MV-4-11 (cell line): ENCODE measurements at places on chromosomes 6 and 20.
A peak's percentile ranks its signal among the peaks of the same experiment; 100 is the strongest.

DNA sequence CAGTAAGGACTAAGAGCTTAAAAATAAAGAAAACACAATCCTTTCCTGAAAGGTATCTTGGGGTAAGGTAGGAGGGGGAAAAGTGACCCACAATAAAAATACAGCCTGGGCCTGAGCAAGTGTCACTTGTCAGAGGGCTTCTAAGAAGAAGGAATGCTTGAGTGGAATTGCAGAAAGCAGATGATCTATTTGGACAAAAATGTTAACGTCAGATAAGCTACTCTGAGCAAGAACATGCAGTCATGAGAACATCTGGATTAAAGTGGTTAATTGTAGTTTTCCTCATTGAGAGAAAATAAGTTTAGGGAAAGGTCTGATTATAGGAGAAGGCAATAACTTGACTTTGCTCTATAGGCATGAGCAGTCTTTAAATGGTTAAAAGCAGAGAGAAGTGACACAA lies 581.9 kb downstream of the HTR1B start:
- DNase-seq, result no peak

- DNase-seq, result no peak
Measured at GRCh38 chr6:95805699-95806098, 210.1 kb upstream of the FUT9 start.

DNA sequence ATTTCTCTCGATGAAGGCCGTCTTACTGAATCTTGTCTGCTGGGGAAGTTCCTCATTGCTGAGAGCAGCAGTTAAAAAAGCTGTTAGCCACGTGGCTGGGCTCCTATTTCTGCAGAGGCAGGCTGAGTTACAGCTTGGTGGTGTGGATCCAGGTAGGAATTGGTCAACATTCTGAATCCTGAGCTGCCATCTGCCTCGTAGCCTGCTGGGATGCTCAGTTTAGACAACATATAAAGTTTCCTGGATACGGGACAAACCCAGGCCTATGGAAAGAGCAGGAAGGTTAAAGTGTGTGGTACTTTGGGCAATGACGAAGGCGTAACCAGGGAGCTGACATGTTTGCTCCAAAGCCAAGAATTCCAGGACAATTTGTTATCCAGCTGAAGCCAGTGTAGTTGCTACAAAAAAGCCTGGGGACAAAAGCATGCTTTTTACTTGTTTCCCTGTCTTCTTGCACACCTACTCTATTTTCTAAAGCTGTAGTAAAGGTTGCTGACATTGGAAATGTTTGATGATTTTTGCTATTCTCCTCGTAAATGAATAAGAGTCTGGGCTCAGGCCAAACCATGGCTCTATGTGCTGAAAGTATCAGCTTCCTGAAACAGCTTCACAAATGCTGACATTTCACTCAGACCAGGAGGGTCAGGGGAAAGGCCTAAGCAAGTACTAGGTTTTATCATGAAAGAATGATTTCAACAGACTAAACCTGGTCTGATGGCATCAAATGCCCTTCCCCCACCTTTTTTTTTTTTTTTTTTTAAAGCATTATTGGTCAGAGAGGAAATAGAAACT lies 12.4 kb upstream of the MYLK2 start:
- DNase-seq, result peak; percentile 73

DNA sequence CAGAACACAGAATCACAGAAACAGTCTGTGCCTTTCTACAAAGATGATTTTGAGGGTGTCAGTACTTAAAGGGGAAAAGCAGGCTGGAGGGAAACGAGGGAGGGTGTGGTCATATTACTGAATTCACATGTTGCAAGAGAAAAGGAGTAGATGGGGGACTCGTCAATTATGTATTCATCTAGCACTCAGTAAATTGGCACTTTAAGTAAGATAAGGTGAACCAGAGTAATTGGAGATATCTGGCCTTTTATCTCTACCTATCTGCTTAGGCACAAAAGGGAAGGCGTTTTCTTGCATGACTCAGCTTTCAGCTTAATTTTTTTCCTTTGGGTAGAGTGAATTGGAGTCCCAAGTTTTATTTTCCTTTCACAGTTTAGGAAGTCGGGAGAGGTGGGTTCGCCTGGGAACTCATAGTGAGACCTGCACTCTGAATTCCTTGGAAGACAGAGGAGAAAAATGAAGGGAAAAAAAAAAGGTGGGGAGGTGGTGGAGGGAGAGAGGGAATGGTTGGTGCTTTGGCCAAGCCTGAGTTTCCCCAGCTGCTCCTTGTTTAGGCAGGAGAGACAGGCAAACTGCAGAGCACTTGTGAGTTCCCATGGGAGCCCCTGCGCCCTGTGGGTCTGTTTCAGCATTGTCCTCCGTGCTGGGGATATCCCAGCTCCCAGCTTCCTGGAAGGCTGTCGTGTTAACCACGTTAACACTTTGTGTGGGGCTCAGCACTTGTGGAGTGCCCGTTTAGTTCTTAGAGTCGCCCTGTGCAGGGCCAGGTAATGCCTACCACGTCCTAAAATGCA lies 19.7 kb upstream of the GTSF1L start:
- peak; percentile 22 for DNase-seq

DNA sequence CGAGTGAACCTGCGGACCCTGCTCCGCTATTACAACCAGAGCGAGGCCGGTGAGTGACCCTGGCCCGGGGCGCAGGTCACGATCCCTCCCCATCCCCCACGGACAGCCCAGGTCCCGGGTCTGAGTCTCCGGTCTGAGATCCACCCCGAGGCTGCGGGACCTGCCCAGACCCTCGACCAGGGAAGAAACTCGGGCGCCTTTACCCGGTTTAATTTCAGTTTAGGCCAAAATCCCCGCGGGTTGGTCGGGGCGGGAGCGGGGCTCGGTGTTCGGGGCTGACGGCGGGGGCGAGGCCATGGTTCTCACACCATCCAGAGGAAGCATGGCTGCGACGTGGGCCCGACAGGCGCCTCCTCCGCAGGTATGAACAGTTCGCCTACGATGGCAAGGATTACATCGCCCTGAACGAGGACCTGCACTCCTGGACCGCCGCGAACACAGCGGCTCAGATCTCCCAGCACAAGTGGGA lies 46.9 kb upstream of the TRIM26 start:
- no peak for DNase-seq

GRCh38 chr6:46014511-46015118 lies 1.0 kb downstream of the CLIC5 start:
- no peak for DNase-seq

DNA sequence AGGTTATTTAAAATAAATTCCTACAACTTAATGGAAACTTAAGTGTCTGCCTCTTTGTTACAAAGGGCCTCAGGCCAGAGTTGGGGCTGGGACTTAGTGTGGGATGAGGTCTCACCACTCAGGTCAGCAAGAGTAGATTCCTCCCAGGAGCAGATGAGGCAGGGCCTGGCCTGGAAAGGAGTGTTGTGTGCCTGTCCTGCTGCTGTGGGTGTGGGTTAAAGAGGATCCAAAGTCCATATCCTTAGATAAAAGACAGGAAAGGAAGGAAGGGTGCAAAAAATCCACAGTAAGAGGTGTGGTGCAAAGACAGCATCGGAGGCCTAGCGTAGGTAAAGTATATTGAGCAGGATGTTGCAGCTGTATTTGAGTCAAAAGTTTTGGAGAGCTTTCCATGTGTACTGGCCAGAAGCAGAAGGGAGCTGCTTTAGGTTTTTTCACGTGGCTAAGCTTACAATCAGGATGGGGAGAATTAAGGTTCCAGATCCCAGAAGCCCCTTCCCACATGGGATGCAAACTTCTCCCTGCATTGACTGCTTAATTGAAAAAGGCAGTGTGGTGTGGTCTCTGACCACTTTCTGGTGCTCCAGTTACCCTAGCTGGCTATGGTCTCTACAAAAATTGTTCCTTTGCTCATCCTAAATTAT lies 12.8 kb upstream of the PLCG1 start:
- no peak for DNase-seq

GRCh38 chr20:7790189-7790588 lies 150.1 kb downstream of the HAO1 start:
- no peak for DNase-seq

- DNase-seq, result no peak
Measured at GRCh38 chr6:134757911-134758361, 192.0 kb downstream of the ALDH8A1 start.

GRCh38 chr20:1204113-1204512 lies 859 bp downstream of the C20orf202 start:
- DNase-seq, result peak; percentile 35

- no peak for DNase-seq
Measured at GRCh38 chr20:11738852-11739251, 178.8 kb upstream of the BTBD3 start.

DNA sequence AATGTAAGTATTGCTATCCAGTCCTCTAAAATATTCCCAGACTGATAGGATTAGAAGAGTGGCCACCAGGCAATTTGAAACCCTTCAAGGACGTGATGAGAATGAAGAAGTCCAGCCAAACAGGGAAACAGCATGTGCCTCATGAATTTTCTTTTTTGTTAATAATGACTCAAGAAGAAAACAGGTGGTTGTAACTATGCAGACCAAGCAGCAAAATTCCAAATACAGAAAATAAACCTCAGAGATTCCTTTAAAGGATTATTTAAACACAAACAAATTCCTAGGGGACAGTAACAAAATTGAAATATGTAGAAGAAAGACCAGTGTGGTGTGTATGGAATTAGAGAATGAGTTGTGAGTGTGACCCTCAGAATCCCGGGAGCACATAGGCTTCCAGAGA lies 239.2 kb downstream of the KCNQ5 start:
- no peak for DNase-seq

DNA sequence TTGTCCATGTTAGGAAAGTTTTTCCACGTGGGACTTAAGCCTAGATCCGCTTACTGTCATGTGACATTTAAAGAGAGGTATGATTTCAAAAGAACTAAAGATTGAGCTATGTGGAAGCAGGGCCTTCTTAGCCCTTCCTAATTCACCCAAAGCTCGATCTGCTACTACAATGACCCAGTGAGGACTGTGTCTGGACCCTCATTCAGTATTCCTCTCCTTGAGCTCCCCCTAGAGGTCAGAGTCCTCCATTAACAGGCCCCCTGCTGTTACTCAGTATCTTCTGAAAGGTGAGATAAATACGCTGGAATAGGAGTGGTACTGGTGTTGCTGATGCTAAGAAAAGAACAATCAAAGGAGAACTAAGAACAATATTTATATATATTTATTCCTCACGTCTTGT lies 414.0 kb downstream of the GJA1 start:
- peak; percentile 42 for DNase-seq

GRCh38 chr20:44454306-44454963 lies 21.2 kb upstream of the TTPAL start:
- no peak for DNase-seq

GRCh38 chr6:5833120-5833519 lies 173.6 kb downstream of the NRN1 start:
- no peak for DNase-seq

DNA sequence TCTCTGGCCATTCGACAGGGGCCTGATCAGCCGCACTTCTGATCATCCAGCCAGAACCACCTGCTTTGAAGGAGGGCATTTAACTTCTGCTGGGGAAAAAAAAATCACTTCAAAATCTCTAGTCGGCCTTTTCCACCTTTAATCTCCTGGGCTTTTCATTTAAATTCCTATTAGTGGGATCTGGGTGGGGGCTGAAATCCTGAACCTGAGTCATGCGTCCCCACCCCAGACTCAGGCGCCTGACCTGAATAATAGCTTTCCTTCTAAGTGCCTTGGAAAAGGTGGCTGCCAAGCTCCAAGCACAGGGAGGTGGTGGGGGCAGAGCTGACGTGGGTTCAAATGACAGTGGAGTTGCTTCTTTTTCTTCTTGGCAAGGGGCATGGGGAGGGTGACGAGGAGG lies 246.0 kb upstream of the EXOC2 start:
- no peak for DNase-seq

DNA sequence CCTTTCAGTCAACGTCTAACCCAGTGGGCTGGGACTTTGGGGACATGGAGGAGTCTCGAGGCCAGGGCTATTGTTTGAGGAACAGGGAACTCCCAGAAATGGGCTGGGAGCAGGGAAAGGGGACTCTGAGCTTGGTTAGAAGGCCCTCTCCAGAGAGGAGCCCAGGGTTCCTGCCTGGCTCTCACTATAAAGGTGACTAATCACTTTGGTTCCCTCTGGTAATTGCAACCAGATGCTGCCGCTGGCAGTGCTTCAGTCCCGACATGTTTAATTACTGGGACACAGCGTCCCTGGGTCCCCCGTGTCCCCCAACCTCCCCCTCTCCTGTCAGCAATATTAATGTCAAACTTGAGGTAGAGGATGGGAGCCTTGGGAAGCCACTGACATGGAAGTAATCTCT lies 5.0 kb upstream of the GDF5 start:
- DNase-seq, result no peak

- DNase-seq, result no peak
Measured at GRCh38 chr6:10850728-10851127, 12.4 kb upstream of the MAK start.

DNA sequence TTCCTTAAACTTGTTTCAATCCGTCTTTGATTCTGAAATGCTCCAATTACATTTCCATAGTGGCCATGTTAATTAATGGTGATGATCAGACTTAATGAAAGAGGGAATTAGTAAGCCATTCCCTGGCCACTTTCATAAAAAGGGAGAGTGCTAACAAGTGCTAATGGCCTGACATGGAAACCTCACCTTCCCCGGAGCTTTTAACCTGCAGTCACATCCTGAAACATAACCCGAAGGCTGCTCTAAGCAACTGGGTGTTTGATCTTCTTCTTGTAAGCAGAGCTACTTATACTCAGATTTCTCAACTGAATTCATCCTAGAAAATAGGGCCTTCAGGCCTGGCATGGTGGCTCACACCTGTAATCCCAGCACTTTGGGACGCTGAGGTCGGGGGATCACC lies 67.1 kb upstream of the ZMYND8 start:
- DNase-seq, result no peak

GRCh38 chr6:119147101-119148053 lies 68.9 kb upstream of the FAM184A start:
- peak; percentile 99 for DNase-seq

- no peak for DNase-seq
Measured at GRCh38 chr20:7155282-7155681, 387.8 kb downstream of the BMP2 start.

DNA sequence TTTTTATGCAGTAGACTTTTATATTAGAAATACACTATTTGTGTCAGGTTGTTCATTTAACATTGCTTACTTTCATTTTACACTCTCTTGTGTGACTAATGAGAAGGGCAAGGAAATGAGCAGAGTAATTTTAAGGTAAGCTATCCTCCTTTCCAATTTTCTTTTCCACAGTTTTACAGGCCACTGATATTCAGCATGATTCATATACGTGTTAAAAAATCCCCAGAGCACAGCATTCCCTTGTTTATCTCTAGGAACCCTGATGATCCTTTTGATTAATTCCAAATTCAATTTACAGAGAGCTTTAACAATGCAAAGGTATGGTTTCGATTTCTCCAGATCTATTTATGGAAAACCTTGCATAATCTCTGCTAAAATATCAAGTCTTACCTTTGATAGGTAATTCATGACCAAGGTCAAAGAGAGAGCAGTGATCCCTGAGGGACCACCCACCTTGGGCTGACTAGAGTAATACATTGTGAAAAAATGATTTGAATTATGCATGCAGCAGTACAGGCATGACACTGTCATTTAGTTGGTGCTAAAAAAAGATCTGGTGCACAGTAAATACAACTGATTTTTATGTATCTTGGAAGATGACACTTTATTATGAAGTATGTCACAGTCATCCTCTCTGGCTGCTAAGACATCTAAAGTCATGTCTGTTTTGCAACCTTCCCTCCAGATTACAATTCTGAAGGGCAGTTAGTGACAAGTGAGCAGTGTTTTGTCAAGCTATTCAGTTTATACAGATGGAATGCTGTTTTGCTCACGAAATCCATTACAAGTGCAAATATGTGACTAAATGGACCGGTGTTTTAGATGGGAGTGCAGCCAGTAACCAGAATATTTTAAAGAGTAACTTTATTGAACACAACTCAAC lies 736.6 kb downstream of the EPHA7 start:
- no peak for DNase-seq

- DNase-seq, result no peak
Measured at GRCh38 chr6:23732521-23732920, 393.5 kb upstream of the NRSN1 start.

GRCh38 chr20:22004946-22005345 lies 299.5 kb downstream of the PAX1 start:
- DNase-seq, result peak; percentile 8
